ENCODE measurements at places on chromosomes 4 and X. TPM values are rescaled to one million over a fixed set of nuclear protein-coding genes. Genes with fewer than 3 reads are reported as not detected.

The GUCY2F gene
- total RNA-seq: not detected

The PLS3 gene
- 112 TPM for total RNA-seq

The EXOC1L gene
- not detected for total RNA-seq

The EFHC2 gene
- total RNA-seq: 0.07 TPM

The PAGE4 gene
- not detected for total RNA-seq

The DOK7 gene
- total RNA-seq: 7.1 TPM
